ENCODE measurements at places on chromosomes 16 and 17. TPM values are rescaled to one million over a fixed set of nuclear protein-coding genes. Genes with fewer than 3 reads are reported as not detected.

The FBXL16 gene
- 23.6 TPM for total RNA-seq

The GRB7 gene
- total RNA-seq = 0.40 TPM

- ATAC-seq = no peak
Observed at GRCh38 chr17:31327534-31328159, 6.2 kb upstream of the EVI2A start.

- no peak for ATAC-seq
Observed at GRCh38 chr16:10880594-10881452, 3.8 kb downstream of the CIITA start.

DNA sequence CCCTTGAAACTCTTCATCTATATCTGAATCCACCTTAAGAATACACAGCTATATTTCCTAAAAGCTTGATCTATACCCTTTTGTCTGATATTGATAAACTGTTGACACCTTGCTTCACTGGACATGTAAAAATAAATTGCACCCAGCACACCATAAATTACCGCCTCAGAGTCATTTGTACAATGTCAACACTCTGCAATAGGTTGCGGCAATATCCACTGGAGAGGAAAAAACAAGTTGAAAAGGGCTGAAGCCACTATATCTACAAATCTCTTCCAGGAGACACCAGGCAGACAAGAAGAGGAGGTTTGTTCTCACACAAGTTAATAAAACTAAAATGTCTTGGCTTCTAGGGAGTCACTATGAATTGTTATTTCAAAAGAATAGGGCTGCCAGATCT lies 656.9 kb downstream of the CDH8 start:
- no peak for ATAC-seq

GRCh38 chr16:22941970-22942501 lies 128.1 kb downstream of the HS3ST2 start:
- ATAC-seq = no peak

DNA sequence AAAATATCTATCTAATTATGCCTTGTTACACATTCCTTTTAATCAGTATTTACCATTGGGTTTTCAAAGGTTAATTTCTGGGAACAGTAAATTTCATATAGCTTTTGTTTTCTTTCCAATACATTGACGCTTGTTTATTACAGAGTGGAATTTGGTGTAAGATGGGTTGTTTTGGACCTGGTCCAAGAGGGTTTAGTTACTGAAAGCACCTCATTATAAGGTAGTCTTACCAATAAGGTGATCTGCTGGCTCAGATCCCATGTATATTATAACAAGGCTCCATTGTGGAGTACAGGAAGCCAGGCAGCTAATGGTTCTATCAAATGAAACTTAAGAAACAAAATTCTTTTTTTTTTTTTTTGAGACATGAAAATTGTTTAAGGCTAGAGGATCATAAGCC lies 87.3 kb upstream of the NACA2 start:
- ATAC-seq = no peak

DNA sequence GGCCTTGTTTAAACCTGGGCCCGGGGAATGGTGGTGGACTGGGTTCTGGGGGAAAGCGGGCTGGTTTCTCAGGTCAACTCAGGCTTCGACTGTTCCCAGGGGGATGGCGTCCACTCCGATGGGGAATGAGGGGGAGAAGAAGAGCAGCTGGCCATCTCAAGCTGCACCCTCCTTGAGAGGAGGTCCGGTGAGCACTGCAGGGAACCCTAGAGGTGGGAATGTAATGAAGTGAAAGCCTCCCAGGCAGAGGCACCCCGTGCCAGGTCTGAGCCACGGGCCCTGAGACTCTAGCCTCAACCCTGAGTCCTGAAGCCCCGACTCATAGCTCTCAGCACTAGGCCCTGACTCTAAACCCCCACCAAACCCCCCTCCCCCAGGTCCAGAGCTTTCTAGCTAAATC lies 1.2 kb upstream of the CDIPT start:
- no peak for ATAC-seq

- ATAC-seq = no peak
Observed at GRCh38 chr16:22353933-22354541, 20.4 kb downstream of the CDR2 start.

- no peak for ATAC-seq
Observed at GRCh38 chr17:76178124-76178523, 37.1 kb upstream of the FOXJ1 start.

GRCh38 chr17:81707725-81708646 lies 4.1 kb upstream of the SLC25A10 start:
- no peak for ATAC-seq

- no peak for ATAC-seq
Observed at GRCh38 chr16:31327646-31328225, 27.2 kb upstream of the ITGAX start.

DNA sequence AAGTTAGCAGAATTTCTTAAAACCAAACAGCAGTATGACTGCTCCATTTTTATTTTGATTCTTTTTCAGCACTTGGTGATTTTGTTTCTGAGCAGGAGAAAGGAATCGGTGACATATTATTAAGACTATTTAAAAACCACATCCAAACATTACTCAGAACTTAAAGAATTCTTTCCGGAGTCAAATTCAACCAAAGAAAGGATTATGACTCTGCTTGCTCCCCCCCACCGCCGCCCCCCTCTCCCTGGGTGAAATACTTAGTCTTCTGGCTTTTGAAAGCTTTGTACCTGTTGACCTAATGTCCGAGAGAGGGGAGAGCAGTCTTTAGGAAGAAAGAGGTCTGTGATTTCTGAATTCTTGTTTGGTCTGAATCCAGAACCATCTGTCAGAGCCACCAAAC lies 17.9 kb upstream of the COL1A1 start:
- no peak for ATAC-seq

DNA sequence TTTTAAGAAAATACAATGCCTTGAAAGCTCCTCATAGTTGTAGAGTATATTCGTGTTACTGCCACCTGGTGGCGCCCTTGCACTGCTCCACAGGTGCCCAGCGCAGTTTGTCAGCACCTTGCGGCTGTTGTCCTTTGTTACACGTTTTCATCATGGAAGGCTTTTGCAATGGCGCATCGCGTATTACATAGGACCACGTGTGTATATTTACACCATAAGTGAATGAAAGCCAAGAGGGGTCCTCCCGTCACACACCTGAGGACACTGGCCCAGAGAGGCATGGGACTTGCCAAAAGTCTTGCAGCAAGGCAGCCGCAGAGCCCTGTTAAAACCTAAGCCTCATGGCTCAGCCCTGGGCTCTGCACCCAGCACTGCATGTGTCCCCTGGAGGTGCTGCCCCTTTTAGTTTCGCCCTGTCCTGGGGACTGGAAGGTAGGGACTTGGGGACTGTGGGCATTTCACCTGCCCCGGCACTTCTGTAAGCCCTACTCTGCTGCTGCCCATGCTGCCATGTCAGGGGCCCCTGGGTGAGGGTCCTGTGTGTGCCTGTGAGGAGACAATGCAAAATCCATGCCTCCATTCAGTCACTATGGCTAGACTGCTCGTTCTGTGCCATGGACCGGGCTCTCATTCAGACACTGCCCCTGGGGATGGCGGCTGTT lies 24.3 kb downstream of the POLR3E start:
- peak; percentile 86 for ATAC-seq

DNA sequence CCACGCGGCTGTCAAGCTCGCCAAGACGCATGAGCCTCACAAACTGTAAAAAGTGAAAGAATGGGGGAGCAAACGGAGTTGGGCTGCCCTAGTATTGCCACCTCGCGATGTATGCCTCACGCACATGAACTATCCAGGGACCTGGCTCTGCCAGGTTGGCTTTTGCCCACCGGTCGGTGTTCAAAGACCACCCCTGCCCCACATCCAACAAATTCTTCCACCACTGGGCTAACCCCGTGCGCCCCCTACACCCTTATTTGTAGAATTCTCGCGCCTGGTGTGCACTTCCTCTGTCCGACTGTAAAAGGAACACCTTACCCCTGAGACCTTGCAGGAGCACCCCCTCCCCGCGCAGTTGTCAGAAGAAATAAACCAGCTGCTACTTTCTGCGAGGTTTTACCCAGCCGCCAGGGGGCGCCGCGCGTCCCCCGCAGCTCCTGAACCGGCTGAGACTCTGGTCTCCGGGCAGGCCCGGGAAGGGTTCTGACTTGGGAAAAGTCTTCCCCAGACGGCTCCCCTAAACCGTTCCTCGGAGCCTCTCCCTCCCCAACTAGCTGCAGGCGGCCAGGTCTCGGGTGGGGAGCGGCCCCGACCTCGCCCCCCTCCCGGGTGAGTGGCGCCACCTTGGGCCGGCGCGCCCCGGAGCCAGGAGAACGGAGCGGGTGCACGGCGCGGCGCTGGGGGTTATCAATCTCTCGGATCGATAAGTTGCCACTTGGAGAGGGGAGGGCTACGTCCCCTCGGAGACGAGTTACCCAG lies 1.7 kb upstream of the ZNF423 start:
- ATAC-seq = peak; percentile 27

GRCh38 chr17:71467719-71468118 lies 653.1 kb upstream of the SOX9 start:
- no peak for ATAC-seq

DNA sequence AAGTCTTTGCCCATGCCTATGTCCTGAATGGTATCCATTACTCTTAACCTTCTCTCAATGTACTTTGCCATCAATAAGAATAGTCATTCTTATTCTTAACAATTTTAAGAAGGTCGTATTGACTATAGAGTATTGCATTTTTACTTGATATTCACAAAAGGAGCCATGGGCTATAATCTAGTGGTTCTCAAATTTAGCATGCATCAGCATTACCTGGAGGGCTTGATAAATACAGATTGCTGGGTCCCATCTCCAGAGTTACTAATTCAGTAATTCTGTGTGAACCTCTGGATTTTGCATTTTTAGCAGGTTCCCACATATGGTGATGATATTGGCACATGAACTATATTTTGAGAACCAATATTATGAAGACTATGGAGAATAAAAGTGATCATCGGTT lies 89.6 kb downstream of the ABCA8 start:
- no peak for ATAC-seq
